ENCODE measurements at places on chromosomes 3 and 15.
A peak's percentile ranks its signal among the peaks of the same experiment; 100 is the strongest.

GRCh38 chr3:73070675-73071575 is 9.5 kb downstream of the EBLN2 start:
- DNase-seq, result no peak

DNA sequence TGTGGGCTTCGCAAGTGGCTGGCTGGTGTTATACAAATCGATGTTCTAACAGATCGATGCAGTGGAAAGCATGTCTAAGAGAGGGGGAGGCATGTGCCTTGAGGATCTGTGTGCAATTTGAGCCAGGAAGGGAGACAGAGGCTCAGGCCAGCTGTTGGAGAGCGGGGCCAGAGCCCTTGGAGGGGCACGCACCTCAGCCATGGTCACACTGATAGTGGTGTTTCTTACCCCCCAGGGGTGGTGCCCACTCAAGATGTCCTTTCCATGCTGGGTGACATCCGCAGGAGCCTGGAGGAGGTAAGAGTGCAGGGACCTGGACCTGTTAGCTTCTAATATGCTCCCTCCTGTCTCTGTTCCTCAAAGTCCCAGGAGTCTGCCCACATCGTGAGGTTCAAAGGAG is 3.8 kb upstream of the ABTB1 start:
- DNase-seq, result no peak

DNA sequence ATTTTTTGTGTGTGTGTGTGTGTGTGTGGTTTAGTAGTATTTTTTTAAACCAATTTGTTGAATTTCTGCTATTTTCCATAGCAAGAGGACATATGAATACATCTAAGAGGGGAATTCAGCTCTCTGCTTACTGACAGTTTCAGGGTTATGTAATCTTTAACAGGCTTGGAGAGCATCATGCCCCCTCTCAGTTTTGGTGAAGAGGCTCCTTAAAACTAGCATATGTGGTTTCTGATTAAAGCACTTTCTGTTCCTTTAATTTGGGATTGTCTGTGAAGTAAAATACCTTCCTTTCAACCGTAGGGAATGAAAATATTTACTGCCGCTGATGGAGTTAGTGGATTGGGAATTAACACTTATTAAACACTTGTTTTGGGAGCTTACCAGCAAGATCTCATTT is 19.4 kb upstream of the NFKBIZ start:
- no peak for DNase-seq

DNA sequence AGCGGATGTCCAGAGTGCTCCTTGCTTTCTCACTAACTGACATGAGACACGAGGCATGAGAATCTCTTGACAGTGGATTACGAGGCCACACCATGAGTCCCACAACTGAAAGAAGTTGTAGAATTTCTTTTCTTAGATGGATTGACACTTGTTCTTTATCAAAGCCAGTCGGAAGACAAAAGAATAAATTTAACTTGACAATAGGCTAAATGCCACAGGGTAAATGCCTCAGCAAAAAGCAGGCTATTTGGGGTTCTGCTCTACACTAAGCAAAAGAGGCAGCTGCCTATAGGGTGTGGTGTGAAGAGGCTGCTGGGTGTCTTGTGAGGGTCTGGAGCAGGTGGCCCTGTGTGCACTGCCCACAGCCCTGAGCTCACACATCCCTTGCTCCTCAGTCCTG is 135.1 kb upstream of the SEMA6D start:
- DNase-seq, result no peak

DNA sequence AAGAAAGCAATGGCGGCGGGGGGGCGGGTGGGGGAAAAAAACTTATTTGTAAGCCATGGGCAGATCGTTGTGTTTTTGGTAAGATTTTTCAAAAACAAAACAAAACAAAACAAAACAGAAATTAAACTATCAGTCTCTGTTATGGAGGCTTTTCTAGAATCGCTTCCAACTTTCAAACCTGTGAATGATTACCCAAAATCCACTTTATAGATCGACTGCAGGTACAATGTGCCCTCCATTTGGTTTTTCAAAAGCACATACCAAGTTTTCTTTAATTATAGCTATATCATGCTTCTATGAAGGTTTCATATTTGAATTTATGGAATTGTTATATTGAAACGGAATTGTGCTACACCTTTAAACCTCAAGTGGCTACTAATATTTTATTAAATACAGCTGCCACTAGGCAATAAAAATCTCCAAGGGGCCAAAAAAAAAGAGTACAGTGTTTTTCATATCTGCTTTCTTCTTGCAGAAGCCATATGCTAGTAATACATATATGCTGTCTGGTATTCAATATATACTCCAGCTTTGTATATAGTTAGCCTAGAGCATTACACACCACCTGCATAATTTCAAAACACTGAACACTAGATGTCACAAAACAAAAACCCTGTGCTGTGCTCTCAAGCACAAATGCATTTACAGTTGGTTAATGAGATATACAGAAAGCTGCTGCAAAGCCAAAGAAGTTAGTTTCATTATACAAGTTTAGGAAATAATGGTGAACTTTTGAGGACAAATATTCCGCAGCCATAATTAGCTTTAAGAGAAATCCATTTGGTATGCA is 683.8 kb upstream of the NR2F2 start:
- no peak for DNase-seq

DNA sequence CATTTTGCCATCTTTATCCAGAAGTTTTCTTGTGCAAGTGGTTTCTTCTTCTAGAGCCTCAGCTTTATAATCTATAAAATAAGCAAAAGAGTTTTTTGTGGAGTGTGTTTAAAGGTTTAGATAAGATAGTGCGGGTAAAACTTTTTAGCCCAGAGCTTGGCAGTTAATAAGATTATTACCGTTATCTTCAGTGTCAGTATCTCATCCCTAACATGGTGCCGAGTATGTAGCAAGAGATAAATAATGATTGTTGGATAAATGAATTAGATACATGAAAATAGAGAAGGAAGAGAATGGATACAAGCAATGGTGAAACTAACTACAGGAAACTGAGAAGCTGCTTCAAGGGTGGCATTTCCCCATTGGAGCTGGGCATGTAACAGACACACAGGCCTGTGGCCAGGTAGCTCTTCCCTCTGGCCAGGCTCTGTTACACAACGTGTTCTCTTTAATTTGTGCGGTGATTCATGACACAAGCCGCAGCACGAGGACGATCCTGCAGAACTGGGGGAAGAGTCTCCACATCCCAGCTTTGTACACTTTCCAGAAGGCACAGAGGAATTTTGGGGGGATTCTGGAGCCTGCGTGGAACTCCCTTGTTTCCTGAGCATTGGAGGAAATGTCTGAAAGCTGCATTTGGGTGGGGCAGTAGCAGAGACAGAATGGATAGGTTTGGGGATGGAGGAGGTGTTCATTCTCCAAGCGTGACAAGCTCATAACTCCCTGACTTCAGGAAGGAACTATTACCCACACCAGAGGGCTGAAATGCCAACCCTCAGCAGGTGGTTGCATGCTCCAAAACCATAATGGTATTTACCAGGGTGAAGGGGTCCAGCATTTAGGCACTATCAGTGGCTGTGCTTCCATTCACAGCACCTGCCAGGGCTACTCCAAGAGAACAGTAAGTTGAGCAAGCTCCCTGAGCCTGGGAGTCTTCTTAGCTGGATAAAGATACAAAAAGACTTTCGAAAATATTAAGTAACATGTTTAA is 14.2 kb upstream of the ST6GAL1 start:
- DNase-seq, result no peak

DNA sequence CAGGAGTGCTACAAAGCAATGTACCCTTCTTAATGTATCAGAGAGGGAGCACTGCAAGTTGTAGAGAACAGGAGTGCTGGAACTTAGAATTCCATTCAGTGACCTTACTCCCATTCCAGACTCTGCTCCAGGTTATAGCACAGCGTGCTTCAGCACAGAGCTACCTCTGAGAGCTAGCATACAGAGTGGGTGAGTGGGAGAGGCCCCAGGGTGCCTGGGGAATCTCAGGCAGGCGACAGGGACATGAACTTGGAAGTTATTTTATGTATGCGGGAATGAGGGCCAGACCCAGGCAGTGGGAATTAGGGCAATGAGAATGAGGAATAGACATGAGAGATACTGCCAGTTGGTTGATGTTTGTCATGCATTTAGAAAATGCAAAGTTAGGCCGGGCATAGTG is 3.7 kb upstream of the KNG1 start:
- DNase-seq, result no peak

- no peak for DNase-seq
Observed at GRCh38 chr15:65056868-65057548, 10.8 kb downstream of the RASL12 start.

DNA sequence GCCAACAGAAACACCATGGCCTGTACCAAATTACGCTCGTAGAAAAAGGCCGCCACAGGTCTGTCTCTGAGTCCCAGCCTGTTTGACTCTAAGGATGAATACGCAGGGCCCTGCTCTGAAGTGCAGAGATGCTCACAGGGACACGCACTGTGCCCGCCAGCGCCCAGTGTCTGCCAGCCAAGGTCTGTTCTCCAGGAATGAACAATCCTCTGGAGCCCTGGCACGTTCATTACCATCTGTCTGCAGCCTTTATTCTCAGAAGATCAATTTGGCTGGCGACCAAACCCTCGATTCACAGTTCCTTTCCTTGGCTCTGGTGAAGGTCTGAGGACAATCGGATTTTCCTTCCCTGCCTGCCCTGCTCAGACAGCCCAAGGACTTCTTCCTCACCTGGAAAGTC is 66.3 kb downstream of the NIPA2 start:
- DNase-seq, result no peak

DNA sequence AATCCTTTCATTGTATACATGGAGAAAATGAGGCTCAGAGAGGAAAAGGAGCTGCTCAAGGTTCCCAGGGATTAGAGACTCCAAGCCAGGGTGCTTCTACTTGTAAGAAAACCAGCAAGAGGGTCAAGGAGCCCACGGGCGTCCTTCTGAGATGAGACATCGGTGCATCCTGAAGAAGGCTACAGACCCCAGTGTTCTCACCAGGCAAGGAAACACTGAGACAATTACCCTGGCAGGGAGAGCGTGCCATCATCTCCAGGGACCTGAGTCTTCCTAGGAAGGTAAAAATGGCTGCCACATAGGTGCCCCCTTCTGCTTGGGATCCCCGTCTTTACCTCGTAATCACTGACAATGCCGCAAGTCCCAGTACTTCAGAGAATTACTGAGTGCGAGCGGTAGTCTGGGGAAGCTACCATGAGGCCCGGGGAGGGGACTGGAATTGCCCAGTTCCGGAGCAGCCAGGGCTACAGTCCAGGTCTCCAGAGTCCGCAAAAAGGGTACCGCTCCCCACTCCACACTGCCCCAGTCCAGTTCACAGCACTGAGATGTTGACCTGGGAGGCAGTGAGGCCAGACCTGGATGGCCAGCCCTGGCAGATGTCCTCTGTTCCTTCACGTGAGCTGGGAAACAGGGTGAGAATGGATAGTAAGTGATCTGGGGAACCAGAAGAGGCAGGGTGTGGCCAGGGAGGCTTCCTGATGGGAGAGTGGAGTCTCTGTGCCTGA is 164.7 kb upstream of the SMAD3 start:
- no peak for DNase-seq

DNA sequence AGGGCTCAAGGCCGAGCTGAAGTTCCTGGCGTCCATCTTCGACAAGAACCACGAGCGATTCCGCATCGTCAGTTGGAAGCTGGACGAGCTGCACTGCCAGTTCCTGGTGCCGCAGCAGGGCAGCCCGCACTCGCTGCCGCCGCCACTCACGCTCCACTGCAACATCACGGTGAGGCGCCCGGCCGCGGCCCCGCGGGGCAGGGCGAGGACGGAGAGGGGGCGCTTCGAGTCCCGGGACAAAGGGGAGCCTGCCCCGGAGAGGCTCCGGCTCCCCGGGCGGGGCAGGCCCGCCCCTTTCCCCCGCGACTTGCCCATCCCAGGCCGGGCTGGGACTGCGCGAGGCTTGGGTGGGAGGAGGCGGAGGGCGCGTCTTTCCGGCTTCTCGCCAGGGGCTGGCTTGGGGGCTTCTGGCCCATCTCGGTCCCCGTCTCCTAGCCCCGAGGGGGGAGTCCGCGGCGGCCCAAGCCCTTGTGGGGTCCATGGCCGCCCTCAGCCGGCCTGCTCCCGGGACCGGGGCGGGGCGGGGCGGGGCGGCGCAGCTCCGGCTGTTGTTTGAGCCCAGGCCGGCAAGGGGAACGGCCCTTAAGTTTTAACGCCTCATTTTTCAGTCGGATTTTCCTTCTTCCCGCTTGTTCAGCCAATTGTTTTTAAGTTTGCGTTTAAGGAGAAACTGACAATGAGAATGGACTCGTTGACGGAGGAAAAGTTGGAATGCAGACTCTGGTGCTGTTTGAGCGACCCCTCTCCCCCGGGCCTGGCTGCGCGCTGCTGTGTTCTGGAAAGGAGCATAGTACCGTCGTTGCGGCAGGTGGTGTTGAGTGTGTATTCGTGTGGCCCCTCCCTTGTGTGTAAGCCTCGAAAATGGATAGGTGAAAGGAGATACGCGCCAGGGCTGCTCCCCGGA is 683 bp downstream of the UBE2Q2 start:
- peak; percentile 40 for DNase-seq

GRCh38 chr3:178457511-178457910 is 78.7 kb upstream of the KCNMB2 start:
- no peak for DNase-seq

DNA sequence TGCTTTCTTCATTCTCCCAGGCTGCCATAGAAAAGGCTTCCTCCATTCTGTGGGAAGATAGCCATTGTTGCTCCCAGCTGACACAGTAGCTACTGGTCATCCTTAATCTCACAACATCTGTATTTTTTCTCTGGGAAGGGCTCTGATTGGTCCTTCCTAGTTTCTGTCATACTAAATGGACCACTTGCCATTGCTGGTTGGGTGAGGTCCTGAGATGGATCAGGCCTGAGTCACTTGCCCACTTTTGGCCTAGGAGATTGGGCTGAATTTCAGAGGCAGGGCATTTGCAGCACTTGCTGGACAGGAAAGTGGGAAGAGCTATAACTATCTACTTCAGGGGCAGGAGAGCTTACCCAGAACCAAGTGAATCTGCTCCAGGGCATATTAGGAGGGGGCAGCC is 106.5 kb upstream of the PROK2 start:
- no peak for DNase-seq

DNA sequence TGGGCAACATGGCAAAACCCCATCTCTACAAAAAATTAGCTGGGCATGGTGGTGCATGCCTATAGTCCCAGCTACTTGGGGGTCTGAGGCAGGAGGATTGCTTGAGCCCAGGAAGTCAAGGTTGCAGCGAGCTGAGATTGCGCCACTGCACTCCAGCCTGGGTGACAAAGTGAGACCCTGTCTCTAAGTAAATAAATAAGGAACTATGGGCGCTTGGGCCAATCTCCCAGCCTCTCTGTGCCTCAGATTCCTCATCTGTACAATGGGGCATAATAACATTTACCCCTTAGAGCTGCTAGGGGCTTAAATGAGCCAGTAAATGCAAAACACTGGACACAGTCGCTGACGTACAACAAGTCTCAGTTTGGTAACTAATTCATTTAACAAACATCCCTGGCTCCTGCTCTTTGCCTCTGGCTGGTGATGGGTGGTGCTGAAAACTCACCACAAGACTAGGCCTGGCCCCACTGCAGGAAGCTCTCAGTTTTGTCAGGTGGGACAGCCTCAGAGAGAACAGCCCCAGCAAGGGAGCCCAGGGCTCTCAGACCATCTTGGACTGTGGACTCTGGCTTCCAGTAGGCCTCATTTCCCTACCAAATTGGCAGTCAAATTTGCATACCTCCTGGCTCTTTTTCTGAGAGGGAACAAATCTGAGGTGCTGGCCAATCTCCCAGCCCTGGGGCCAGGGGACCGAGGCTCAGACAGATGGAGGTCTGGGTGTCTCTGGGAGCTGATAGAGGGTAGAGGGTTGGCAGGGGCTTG is 6.4 kb upstream of the TBC1D2B start:
- no peak for DNase-seq
